Spinal cord (tissue), 10 donors: ENCODE measurements at places on chromosomes 12 and 14. TPM values are rescaled to one million over a fixed set of nuclear protein-coding genes. Genes with fewer than 3 reads are reported as not detected.

DTX3 gene
- 162 TPM for polyA plus RNA-seq

SERPINA6 gene
- polyA plus RNA-seq: not detected

SLC17A8 gene
- polyA plus RNA-seq: 17.4 TPM

CPNE6 gene
- polyA plus RNA-seq: 14.1 TPM

GPR132 gene
- polyA plus RNA-seq: 1.4 TPM

ARMH4 gene
- polyA plus RNA-seq: 15.4 TPM

IL22 gene
- not detected for polyA plus RNA-seq

CDC42BPB gene
- 111 TPM for polyA plus RNA-seq

BMP4 gene
- polyA plus RNA-seq: 8.4 TPM

OAS3 gene
- polyA plus RNA-seq: 7.4 TPM

ACACB gene
- polyA plus RNA-seq: 14.5 TPM

SLC10A1 gene
- polyA plus RNA-seq: 0.21 TPM

KIF26A gene
- 10.3 TPM for polyA plus RNA-seq

DENR gene
- 68.2 TPM for polyA plus RNA-seq

ERBB3 gene
- 70.1 TPM for polyA plus RNA-seq

SIX6 gene
- polyA plus RNA-seq: not detected

OLR1 gene
- polyA plus RNA-seq: 26.8 TPM

NTF3 gene
- polyA plus RNA-seq: 3.0 TPM

AQP5 gene
- polyA plus RNA-seq: 2.4 TPM

C14orf39 gene
- polyA plus RNA-seq: 0.27 TPM

PRICKLE1 gene
- polyA plus RNA-seq: 47.1 TPM

FGD6 gene
- 6.9 TPM for polyA plus RNA-seq

RNASE3 gene
- polyA plus RNA-seq: 0.24 TPM

SSTR1 gene
- 28.4 TPM for polyA plus RNA-seq

AMHR2 gene
- 0.23 TPM for polyA plus RNA-seq

NEUROD4 gene
- polyA plus RNA-seq: 1.1 TPM

TCTN2 gene
- polyA plus RNA-seq: 22.3 TPM

TTLL5 gene
- 30.4 TPM for polyA plus RNA-seq

TRHDE gene
- 5.1 TPM for polyA plus RNA-seq

CCDC196 gene
- polyA plus RNA-seq: not detected

SARNP gene
- polyA plus RNA-seq: 95.9 TPM

AKAP5 gene
- polyA plus RNA-seq: 6.8 TPM

TESPA1 gene
- polyA plus RNA-seq: 0.08 TPM

TAS2R14 gene
- polyA plus RNA-seq: 4.6 TPM

SIX1 gene
- polyA plus RNA-seq: 0.17 TPM

CYP46A1 gene
- 42.2 TPM for polyA plus RNA-seq

IAPP gene
- 0.30 TPM for polyA plus RNA-seq

LYSET gene
- polyA plus RNA-seq: 29.1 TPM

SYNJ2BP gene
- 19.2 TPM for polyA plus RNA-seq

KLHDC1 gene
- polyA plus RNA-seq: 4.7 TPM

IFT81 gene
- 35.9 TPM for polyA plus RNA-seq

CD163 gene
- 4.0 TPM for polyA plus RNA-seq

GUCY2C gene
- 0.27 TPM for polyA plus RNA-seq

TAS2R7 gene
- polyA plus RNA-seq: not detected

MYF5 gene
- polyA plus RNA-seq: not detected

SOAT2 gene
- 0.21 TPM for polyA plus RNA-seq

FBRSL1 gene
- polyA plus RNA-seq: 92.5 TPM

PTPRR gene
- 16.3 TPM for polyA plus RNA-seq

GALNT6 gene
- polyA plus RNA-seq: 0.82 TPM

JKAMP gene
- polyA plus RNA-seq: 66.1 TPM

TDP1 gene
- 17.2 TPM for polyA plus RNA-seq

CACNA2D4 gene
- 1.6 TPM for polyA plus RNA-seq

ZFHX2 gene
- polyA plus RNA-seq: 23.8 TPM
